ENCODE measurements at places on chromosomes 6 and 20. TPM values are rescaled to one million over a fixed set of nuclear protein-coding genes. Genes with fewer than 3 reads are reported as not detected.

Gene OR2J3
- total RNA-seq = not detected

Gene GSTA2
- total RNA-seq = not detected

Gene EYA4
- total RNA-seq = 1.7 TPM

Gene CST2
- not detected for total RNA-seq

Gene HUS1B
- 0.79 TPM for total RNA-seq

Gene DEFB126
- not detected for total RNA-seq

Gene SUMO4
- 1.5 TPM for total RNA-seq

GRCh38 chr6:161138543-161139303, 135.1 kb downstream of the AGPAT4 start:
- no peak for DNase-seq

- no peak for DNase-seq
Observed at GRCh38 chr6:3339811-3340210, 81.1 kb downstream of the PSMG4 start.

DNA sequence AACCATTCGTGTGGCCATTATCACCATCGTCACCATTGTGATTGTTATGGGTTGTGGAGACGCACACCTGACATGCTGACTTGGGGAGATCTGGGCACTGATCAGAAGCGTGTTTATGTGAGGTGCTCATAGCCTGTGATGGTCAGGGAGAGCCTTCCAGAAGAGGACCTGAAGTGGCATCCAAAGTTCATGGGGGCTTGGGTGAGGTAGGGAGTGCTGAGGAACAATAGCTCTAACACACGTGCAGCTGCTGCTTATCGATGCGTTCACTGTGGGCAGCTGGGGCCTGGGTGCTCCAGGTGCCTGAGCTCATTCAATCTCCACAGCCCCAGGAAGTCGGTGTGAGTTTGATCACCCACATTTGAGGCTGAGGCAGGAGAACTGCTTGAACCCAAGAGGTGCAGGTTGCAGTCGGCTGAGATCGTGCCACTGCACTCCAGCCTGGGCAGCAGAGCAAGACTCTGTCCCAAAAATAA, 227.3 kb downstream of the PREX1 start:
- peak; percentile 41 for DNase-seq

GRCh38 chr20:64053841-64054661, 4.6 kb upstream of the SOX18 start:
- DNase-seq = no peak

GRCh38 chr6:23692184-23692583, 433.8 kb upstream of the NRSN1 start:
- DNase-seq = no peak

DNA sequence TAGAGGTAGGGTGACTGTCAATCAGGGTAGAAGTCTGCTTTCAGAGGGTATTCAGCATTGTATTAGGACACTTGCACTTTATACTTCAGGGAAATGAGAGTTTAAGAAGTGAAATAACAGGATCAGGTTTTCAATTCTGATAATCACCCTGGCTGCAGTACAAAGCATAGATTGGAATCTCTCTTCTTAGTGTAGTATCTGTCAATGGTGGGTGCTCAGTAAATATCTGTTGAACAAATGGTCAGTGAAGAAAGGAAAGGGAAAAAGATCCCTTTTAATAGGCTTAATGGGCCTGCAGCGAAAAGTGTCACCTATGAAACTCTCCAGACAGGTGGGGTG, 18.7 kb downstream of the TUBB2B start:
- DNase-seq = no peak

DNA sequence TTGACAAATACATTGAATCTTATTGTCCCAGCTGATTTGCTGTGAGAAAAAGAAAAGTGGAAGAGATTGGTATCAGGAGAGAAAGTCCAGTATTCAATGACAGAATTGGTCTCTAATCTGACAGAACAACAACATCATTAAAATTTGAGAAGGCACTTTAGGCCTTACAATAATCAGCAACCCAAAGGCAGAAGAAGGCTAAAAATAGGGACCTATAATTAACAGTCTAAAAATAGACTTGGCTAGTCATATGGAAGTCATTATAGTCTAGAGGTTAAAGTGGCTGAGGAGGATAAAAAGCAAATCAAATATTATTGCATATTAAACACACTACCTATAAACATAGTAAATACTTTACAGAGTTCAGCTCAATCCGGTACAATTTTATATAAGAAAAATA, 393.6 kb upstream of the JAG1 start:
- no peak for DNase-seq

GRCh38 chr20:37566590-37567330, 39.1 kb upstream of the BLCAP start:
- DNase-seq = no peak

- DNase-seq = no peak
Observed at GRCh38 chr6:48048451-48049146, 62.4 kb downstream of the PTCHD4 start.

GRCh38 chr20:62183426-62184142, 756 bp downstream of the MTG2 start:
- DNase-seq = peak; percentile 8

- no peak for DNase-seq
Observed at GRCh38 chr6:41724228-41724580, 11.2 kb downstream of the TFEB start.

GRCh38 chr6:110315207-110315868, 42.8 kb downstream of the METTL24 start:
- DNase-seq = no peak

- DNase-seq = no peak
Observed at GRCh38 chr6:76694795-76695194, 622.3 kb upstream of the IMPG1 start.

DNA sequence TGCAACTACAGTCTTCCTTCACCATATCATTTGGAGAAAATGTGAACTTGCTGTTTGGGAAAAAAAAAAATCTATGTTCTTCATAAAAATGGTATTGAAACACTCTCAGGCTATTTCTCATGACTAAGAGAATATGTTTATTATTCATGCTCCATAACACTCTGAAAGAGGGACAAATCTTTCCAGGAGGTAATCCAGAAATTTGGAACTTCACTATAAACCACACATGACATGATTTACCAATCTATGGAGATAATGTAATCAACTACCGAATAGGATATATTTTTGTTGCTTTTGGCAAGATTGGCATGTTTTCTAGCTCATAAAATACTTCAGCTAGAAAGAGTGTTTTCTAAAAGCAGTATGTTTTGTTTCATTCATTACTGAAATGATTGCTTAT, 56.3 kb downstream of the THEMIS start:
- no peak for DNase-seq

DNA sequence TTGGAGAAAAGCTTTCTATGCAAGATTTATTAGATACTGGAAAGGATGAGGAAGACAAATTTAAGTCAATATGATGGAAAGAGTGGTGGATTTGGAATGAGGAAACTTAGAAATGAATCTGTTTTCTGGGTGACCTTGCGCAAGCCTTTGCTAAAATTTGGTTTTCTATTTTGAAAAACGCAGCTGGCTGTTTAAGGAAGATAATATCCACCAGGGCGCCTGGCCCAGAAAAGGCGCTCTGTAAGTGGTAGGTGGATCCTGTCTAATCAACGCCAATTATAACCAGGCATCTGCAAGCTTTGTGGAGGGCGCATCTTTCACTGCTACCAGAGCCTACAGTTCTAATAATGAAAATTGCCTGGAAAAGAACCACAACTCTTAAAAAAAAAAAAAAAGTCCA, 398 bp upstream of the SPATS1 start:
- DNase-seq = no peak

GRCh38 chr20:1002682-1003561, 811 bp upstream of the RSPO4 start:
- no peak for DNase-seq

- DNase-seq = no peak
Observed at GRCh38 chr20:37921341-37921929, 18.5 kb downstream of the VSTM2L start.

- DNase-seq = no peak
Observed at GRCh38 chr6:165511807-165512206, 151.2 kb downstream of the PDE10A start.

- no peak for DNase-seq
Observed at GRCh38 chr6:165092881-165093595, 216.4 kb downstream of the C6orf118 start.

- no peak for DNase-seq
Observed at GRCh38 chr6:52558266-52559000, 18.4 kb downstream of the TRAM2 start.

GRCh38 chr20:621125-621756, 11.1 kb upstream of the TCF15 start:
- no peak for DNase-seq

DNA sequence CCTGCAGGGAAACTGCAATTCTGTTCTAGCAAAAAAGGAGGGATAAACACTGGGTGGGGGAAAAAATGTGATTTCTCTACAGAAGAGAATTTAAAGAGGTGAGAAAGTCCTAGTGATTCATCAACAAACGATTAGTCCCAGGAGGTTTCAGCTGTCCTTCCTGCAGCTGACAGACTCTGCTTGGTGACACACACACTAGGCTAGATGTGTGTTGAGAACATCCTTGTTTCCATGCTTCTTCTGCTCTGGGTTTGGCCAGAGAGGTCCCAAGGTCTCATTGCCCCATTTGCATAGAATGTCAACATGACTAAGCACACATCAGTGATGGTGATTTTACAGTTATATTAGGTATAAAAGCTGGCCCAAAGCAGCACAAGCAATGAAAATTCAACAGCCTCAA, 258.3 kb downstream of the NFATC2 start:
- DNase-seq = no peak

DNA sequence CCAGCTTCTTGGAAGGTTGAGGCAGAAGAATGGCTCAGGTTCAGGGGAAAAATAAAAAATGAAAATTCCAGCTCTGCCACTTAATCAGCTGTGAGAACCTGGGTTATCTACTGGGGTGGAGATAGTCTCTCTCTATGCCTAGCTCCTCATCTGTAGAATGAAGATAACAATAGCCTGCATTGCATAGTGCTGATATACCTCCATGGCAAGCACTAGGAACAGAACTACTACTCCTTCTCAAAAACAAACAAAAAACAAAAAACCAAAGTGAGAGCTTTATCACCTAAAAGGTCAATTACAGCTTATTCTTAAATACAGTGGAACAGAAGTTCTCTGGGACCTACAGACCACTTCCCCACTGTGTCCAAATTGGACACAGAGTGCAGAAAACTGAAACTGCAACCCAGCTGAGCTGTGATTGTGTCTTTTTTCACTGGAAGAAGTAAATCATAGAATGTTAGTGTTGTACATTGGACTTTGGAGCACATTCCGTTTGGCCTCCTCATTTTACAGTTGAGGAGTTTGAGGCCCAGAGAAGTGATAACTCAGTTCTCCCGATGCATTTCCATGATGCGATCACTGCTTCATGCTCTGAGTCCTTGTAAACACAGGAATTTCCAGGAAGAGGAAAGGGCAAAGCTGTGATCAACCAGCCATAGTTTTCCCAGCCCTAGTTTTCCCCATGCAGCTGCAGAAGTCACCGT, 23.3 kb downstream of the MTFR2 start:
- DNase-seq = no peak

- DNase-seq = no peak
Observed at GRCh38 chr20:50699688-50700087, 8.3 kb upstream of the RIPOR3 start.

DNA sequence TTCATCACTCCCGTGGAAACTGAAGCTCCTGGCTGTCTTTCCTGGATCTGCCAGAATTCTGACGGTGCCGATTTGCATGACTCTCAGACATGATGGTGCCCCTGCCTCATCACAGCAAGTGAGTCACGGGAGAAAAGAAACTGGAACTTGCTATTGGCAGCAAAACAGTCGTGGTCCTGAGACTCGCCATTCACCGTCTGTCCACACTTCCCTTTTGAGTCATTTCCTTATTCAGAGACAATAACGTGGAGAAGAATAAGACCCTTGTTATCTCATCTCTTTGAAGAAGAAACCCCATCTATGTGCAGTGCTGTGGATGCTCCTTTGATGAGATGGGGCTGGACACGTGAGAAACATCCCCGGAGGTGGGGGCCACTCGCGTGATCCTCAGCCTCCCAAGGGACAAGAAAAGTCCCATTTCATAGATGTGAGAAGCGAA, 4.2 kb downstream of the GPR31 start:
- no peak for DNase-seq

GRCh38 chr6:144310765-144311164, 25.6 kb downstream of the UTRN start:
- no peak for DNase-seq

DNA sequence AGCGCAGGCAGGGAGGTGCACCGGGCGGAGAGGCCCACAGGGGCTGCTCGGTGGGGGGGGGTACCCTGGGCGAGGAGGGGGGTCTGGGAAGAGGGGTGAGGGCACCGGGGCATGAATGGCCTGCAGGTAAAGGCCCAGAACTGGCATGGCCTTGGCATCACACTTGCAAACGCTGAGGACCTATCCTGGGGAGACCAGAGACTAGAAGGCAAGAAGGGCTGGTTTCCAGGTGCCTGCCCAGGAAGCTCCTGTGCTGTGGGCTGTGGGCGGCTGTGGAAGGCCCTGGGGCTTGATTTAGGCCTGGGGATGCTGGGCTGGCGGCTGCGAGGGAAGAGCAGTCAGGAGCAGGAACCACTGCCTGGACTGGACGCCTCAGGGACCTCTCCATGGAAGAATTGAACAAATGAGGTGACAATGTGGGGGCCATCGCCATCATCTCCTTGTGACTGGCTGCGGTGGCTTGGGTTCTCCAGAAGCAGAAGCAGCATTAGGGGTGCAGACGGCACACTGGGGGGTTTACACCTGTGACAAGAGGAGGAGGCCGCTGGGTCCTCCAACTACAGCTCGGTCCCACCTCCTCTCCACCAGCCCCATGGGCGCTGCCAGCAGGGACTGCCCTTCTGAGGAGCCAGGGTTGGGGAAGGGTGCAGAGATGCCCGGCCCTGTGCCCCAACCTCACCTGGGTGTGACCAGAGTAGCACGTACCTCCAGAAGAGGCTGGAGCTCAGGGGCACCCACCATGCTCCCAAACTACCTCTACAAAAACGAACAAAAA, 32.1 kb upstream of the IRF4 start:
- DNase-seq = peak; percentile 96

- no peak for DNase-seq
Observed at GRCh38 chr6:140311146-140311545, 936.7 kb upstream of the CITED2 start.

Measured in chondrocyte (in vitro differentiated cells).